ENCODE measurements at places on chromosomes 3 and 15.

- no peak for DNase-seq
Measured at GRCh38 chr3:10557250-10557649, 51.9 kb upstream of the ATP2B2 start.

DNA sequence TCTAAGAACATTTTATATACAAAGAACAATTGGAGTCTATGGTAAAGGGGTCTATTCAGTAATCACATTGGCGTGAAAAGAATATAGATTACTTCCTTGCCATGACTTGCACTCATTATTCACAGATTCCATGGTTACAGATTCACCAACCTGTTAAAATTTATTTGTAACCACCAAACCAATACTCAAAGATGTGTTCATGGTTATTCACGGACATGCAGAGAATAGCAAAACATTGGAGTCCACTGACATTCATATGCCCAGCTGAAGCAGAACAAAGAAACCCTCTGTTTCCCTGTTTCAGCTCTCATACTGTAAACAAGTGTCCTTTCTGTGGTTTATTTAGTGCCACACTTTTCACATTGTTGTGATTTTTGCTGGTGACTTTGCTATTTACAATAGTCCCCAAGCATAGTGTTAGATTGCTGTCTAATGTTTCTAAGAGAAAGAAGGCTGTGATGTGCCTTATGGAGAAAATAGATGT lies 185.8 kb upstream of the TTC14 start:
- no peak for DNase-seq

DNA sequence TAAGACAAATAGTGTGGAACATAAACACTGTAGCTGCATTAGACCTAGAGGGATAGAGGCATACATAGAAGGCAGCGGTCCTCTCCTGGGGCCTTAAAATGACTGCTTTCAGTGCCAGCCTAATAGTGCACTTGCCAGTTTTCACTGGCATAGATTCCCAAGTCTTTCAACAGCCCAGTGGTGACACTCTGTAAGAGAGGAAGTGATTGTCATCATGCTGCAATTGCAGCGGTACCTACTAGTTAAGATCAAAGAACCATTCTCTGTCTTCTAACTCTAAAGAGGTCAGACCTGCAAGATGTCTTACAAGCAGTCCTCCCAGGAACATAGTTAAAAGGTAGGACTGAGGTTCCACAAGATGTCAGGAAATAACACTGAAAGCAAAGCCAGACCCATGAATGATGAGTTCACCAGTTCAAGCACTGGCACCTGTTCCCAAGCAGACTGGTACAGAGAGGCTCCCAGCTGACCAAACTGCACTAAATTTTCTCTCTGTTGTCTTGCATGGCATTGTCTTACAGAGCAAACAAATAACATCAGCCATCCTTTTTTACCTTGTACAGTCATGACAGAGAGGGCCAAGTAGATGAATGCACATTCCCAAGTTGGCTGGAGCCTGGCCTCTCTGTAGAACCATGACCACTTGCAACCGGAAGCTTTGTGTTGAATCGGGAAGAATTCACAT lies 100.5 kb upstream of the SKOR1 start:
- no peak for DNase-seq

DNA sequence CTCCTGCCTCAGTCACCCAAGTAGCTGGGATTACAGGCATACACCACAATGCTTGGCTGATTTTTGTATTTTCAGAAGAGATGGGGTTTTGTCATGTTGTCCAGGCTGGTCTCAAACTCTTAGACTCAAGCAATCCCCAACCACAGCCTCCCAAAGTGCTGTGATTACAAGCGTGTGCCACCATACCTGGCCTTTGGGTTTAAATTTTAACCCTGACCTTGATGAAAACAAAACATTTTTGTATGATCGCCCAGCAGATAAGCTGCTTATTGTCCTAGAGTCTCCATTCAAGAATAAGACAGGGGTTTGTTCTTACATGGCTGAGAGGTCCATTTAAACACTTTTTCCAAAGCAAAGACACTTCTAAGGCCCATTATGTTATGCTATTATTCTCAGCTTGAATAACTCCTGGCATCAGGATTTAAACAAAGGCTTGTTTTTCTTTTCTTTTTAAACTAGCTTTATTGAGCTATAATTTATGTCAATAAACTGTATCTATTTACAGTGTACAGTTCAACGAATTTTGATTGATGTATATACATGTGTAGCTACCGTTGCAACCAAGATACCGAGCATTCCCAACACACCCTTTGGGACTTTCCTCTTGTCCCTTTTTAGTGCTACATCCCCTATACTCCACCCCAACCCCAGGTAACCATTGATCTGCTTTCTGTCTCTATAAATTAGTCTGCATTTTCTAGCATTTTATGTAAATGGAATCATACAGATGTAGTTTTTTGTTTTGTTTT lies 1.4 kb upstream of the MUC13 start:
- DNase-seq: no peak

- no peak for DNase-seq
Measured at GRCh38 chr15:52464040-52464439, 64.6 kb downstream of the MYO5A start.

- no peak for DNase-seq
Measured at GRCh38 chr15:34059476-34059875, 20.5 kb upstream of the AVEN start.

- DNase-seq: no peak
Measured at GRCh38 chr3:134346744-134347143, 27.5 kb downstream of the AMOTL2 start.

- no peak for DNase-seq
Measured at GRCh38 chr3:145015253-145015652, 1043.6 kb downstream of the DIPK2A start.

DNA sequence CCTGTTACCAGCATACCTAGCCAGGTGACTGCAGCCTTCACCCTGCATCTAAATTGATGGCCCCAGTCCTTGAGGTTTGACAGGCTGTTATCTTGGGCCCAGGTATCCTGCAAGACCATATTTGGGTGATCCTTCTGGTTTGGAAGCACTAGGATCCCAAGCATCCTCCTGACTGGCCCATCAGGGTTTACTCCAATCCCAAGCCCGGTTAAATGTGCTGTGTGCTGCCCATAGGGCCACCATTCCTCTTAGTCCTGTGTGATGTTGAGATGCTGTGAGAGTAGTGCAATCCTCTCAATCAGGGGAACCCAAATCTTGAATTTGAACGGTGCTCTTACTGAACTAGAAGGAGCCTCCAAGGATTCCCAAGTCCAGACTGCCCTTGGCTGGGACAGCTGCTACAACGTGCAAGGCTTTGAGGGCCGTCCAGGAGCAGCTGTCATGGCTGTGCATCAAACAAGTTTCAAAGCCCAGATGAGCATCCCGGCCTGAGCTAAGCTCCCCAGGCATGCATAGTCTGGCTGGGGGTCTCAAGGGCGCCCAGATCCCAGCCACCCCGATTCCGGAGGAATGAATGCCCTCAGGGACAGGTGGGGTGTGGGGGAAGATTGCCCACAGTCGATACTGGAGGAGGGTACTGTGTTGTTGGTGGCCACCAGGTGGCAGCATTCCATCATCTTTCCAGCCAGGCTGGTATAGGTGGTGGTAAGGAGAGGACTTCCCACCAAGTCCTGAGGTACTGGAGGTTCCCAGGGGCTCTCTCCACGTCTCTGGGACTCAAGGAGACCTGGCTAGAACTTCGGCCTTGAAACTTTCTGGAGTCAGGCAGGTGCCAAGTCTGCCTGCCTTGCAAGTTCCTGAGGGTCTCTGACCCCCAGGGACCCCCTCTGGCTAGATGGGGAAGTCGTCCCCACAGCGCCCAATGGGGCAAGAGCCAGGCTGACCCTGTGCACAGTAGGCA lies 32.6 kb downstream of the RBM5 start:
- DNase-seq: peak; percentile 88

DNA sequence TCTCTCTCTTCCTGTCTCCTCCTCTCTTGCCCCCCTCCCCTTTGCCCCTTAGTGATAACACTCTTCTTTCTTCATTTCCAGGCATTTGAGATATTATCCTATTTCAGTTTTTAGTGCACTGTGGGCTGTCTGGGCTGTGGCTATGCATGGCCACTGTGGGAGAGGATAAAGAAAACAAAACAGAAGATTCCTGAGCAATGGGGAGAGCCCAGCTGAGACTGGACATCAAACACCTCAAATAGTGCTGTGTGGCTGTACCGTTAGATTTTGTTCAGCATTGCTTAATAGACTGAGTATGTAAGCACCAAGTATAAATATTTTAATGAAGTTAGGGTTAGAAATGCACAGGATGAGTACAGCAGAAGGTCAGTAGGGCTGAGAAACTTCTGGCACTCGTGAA lies 7.9 kb upstream of the GBE1 start:
- no peak for DNase-seq

DNA sequence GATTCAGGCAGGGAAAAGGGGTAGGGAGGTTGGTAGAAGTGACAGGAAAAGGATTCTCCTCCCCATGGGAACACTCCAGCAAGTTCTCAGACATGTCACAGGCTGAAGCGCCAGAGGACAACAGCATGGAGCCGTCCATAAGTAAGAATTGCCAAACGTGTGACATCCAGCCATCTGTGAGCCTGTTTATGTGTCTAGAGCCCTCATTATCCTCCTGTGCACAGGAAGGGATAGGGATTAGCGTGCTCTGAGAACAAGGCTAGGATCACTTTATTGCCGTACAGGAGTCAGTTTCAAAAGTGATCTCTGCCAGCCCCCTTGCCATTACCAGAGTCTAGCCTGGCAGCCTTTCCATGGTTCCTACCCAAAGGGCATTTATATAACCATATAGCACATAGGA lies 549.5 kb downstream of the NTRK3 start:
- DNase-seq: no peak

GRCh38 chr3:46008058-46008457 lies 12.4 kb upstream of the FYCO1 start:
- DNase-seq: no peak

- DNase-seq: no peak
Measured at GRCh38 chr3:183300996-183301562, 48.0 kb downstream of the B3GNT5 start.

GRCh38 chr3:140546649-140547048 lies 131.2 kb upstream of the TRIM42 start:
- peak; percentile 5 for DNase-seq

GRCh38 chr3:12588039-12589009 lies 31.4 kb downstream of the MKRN2 start:
- DNase-seq: no peak

- peak; percentile 26 for DNase-seq
Measured at GRCh38 chr3:106542101-106542769, 673.4 kb upstream of the CBLB start.

All from GM23338 (cell line).